ENCODE measurements at places on chromosomes 1 and 21.
A peak's percentile ranks its signal among the peaks of the same experiment; 100 is the strongest.

DNA sequence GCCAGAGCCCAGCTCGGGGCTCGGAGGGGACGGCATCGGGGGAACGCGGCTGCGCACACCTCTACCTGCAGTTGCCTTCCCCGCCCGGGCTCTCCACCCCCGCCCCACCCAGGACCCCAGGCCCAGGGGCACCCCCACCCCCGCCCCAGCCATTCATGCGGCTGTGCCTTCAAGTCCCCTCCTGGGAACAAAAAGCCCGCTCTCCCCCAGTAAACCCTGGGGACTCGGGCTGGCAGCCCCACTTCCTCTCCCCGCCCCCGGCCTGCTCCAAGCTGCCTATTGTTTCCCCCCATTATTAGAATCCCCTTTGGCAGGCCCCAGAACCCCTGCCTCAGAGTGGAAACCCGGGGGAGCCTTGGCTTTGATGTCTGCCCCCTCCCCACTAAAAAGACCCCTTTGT, 18.0 kb downstream of the MEGF6 start:
- no peak for DNase-seq

- DNase-seq = peak; percentile 56
Observed at GRCh38 chr1:23417570-23417969, 7.0 kb downstream of the TCEA3 start.

GRCh38 chr1:27557596-27558340, 46.2 kb downstream of the AHDC1 start:
- DNase-seq = no peak

- DNase-seq = no peak
Observed at GRCh38 chr1:2041887-2042286, 8.3 kb upstream of the PRKCZ start.

GRCh38 chr1:17137441-17137840, 18.2 kb upstream of the PADI2 start:
- no peak for DNase-seq

GRCh38 chr1:94396356-94397010, 21.7 kb upstream of the ABCD3 start:
- no peak for DNase-seq

GRCh38 chr1:107936498-107937481, 28.2 kb downstream of the VAV3 start:
- DNase-seq = no peak

DNA sequence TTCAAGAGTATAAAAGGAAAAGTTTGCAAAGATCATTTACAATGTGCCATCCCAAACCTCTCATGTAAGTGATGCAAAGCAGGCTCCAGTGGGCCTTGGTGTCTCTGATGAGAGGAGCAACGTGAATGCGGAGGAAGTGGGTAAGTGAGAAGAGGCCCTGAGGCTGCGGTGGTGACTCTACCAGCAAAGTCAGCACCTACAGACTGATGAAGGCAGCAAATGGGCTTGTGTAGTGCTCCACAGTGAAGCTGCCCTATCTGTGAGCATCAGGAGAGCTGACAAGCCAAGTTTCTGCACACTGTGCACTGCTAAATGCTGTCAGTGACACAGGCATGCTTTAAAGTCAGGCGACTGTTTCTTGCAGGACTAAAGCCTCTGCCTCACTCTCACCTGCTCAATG, 15.6 kb upstream of the RAP1A start:
- no peak for DNase-seq

- no peak for DNase-seq
Observed at GRCh38 chr1:98110674-98111073, 189.8 kb upstream of the DPYD start.

- DNase-seq = no peak
Observed at GRCh38 chr1:200714504-200715187, 24.0 kb upstream of the CAMSAP2 start.

GRCh38 chr1:198678901-198679329, 40.1 kb downstream of the PTPRC start:
- no peak for DNase-seq

DNA sequence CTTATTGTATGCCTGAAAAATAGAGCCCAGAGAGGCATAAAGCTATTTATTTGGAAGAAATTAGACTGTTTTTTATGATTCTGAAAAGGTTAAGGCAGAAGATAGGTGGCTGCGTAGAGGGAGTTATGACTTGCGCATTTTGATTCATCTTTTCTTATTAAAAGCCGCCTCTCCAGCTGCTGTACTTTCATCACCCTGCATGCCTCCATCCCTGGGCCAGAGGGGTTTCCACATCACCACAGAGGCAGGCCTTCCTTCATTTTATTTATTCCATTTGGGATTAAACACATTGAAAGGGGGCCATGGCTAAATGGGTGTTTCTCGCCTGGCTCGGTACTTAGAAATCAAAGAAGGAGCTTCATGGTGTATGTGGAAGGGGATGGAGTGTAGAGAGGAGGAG, 14.6 kb upstream of the RGS8 start:
- no peak for DNase-seq

GRCh38 chr1:155011437-155012025, 8.9 kb downstream of the ZBTB7B start:
- DNase-seq = no peak

GRCh38 chr1:155706139-155706538, 17.2 kb downstream of the DAP3 start:
- DNase-seq = no peak

GRCh38 chr1:53645690-53646078, 93.3 kb downstream of the GLIS1 start:
- DNase-seq = no peak

GRCh38 chr1:192787914-192788585, 20.8 kb upstream of the RGS2 start:
- no peak for DNase-seq

- DNase-seq = no peak
Observed at GRCh38 chr1:205076245-205076761, 8.0 kb downstream of the TMEM81 start.

DNA sequence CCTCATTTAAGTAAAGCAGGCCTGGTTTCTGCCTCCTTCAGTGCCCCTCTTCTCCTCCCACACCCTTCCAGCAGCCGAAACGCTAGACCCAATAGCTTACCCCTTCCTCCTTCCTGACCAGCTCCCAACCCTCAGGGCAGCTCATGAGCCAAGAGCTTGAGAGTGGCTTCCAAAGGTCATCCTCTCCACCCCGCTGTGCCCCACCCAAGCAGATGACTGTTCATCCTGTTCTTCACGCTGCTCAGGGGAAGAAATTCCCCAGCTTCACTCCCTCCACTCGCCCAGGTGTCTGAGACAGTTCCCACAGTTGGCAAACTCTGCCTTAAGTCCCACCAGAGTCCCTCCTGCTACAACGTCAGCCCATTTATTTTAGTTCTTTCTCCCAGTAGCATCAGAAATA, 23.4 kb downstream of the ARHGEF19 start:
- DNase-seq = no peak

GRCh38 chr21:44866780-44867179, 6.7 kb downstream of the PTTG1IP start:
- peak; percentile 45 for DNase-seq

- DNase-seq = no peak
Observed at GRCh38 chr1:101086783-101087182, 61.2 kb upstream of the DPH5 start.

DNA sequence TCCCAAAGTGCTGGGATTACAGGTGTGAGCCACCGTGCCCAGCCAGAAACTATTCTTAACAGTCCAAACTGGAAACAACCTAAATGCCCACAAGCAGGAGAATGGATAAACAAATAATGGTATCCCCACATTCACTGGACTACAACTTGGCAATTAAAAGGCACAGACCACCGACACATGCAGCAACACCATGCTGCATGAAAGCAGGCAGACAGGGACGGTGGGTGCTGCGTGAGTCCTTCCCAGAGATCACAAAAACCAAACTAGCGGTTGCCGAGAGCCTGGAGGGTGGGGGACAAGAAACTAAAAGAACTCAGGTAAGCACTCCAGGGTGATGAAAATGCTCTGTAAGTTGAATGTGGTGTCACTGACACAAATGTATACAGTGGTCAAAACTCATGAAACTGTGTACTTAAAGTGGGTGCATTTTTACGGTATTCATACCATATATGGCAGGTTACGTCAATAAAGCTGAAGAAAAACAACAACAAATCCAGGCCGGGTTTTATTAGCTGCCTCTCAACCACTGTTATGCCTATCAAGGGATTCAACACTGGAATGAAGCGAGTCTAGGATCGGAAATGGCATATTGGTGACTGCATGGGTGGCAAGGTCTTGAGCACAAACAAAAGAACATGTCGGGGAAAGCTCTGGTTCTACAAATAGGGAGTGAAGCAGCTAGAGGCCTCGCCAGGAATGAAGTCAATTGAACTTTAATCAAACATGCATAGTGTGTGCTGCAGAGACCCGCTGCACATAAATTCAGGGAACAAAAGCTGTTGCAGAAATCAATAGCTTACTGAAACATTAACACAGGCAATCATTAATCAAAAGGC, 52.4 kb downstream of the SLC45A1 start:
- DNase-seq = no peak

DNA sequence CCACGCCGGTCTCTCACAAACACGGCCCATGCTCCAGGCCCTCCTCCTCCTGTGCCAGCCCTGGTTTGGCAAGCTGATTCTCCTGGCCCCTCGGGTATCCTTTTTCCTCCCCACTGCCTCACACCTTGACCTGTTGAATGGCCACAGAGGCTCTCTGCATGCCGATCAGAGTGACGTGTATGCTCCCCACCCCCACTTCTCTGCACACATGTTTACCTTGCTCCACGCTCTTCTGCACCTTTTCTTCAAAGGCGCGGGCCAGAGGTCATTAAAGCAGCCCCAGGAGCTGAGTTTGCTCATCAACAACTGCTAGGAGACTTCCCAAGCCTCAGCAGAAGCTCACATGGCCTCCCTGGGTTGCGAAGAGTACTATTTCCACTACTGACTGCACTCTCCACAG, 139.3 kb upstream of the EDN2 start:
- no peak for DNase-seq

DNA sequence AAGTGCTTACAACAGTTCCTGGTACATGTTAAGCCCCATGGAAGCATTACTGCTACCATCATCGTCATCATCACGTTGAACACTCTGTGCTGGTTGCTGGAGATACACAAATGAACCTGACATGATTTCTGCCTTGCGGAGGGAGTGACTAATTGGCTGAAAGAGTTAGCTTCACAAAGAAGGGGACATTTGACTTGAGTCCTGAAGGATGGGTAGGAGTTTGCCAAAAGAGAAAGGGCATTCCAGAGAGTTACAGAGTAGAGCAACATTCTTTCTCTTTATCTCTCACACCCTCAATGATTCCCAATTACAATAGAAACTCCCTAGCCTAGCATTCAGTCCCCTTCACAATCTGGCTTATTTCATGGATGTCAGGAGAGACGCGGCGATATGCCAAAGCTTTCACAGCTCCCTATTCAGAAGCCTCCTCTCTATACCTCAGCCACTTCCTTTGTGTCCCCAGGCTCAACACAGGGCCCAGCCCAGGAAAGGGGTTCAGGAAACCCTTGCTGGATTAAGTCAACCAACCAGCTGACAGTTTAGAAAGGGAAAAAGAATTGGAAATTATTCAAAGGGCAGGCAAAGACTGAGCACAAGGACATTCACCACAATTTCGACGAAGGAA, 38.0 kb downstream of the SLC1A7 start:
- DNase-seq = no peak

GRCh38 chr1:44305962-44306422, 49.1 kb downstream of the ERI3 start:
- no peak for DNase-seq

GRCh38 chr1:202961220-202961880, 3.2 kb upstream of the ADIPOR1 start:
- no peak for DNase-seq

- no peak for DNase-seq
Observed at GRCh38 chr21:42456457-42456856, 39.6 kb downstream of the RSPH1 start.

- DNase-seq = no peak
Observed at GRCh38 chr1:91742848-91743292, 143.1 kb downstream of the TGFBR3 start.

DNA sequence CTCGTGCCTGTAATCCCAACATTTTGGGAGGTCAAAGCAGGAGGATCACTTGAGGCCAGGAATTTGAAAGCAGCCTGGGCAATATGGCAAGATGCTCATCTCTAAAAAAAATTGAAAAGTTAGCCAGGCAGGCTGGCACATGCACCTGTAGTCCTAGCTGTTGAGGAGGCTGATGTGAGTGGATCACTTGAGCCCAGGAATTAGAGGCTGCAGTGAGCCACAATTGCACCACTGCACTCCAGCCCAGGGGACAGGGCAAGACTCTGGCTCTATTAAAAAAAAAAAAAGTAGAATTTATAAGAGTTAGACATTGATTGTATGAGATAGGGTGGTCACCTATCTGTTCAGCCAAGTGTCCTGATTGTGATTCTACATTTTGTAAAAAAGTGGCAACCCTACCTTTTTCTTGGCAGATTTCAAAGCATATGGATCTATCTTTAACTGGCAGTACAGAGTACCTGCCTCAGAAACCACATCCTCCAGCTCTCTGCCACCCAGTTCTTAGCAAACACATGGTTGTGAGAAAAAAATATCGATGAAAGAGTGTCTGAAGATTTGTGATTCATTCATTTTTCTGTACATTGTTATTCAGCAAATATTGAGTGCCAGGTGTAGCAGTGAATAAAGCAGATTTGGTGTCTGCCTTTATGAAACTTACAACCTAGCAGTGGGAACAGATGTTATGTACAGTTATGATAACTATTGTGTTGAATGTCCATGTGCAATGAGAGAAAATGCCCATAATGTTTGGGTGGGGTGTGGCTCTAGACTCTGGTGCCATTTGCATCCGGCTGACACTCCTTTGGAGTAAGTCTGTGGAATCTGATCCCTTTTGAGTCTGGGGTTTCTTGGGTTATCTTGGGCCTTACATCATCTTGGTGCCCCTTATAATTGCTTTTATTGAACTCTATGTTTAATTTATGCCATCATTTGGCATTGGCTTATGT, 82.5 kb downstream of the ST3GAL3 start:
- no peak for DNase-seq

DNA sequence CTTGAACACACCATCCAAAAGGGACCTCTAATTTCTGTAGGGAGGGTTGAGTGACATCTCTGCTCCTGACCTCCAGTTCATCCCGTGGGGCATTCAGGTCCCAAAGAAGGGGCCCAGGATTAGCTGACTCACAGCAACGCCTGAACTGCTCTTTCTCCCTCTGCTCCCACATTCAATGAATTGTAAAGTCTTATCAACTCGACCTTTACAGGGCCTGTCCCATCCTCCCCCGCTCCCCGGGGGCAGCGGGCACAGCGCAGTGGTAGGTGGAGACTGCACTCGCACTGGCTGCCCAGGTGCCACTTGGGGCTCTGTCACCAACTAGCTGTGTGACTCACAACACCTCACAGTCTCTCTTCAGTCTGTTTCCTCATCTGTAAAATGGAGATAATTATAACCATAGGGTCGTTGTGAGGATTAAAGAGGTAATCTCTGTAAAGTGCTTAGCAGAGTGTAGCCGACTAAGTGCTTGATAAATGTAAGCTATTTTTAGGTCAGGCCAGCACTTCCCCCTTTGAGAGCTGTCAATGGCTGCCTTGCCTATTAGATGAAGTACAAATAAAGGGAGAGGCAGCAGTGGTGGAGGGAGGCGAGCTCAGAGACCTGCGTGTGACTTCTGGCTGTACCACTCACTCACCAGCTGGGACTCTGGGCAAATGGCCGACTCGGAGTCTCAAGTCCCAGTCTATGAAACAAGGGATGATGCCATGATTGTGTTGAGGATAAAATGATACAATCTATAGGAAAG, 637 bp upstream of the MYBPHL start:
- peak; percentile 34 for DNase-seq

Measured in HepG2 (cell line).